T-helper 2 cell (primary cell): ENCODE measurements at places on chromosomes 7 and 10.
A peak's percentile ranks its signal among the peaks of the same experiment; 100 is the strongest.

GRCh38 chr10:3684891-3685290 lies 100.1 kb downstream of the KLF6 start:
- no peak for DNase-seq

DNA sequence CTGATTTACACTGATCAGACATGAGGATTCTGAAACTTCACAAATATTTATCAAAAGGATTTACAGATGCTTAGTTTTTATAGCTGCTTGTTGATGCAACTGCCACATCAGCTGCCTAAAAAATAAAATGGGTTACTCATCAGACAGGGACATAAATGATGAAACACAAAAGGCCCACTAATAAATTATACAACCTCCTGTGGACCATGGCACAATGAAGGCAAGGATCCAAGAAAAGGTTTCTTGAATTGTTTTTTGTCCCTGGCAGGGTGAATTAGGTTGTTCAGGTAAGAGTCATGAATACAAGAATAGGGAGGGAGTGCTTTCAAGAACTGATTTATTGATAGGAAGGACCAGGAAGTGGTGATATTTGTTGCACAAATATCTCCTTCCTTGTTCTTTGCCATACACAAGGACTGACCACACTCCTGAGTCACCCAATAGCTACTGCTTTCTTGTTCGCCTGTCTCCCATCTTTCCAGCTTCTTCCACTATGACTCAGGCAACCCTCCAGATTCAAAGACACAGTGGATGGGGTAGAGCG lies 234.5 kb downstream of the AHR start:
- no peak for DNase-seq

- DNase-seq, result no peak
Measured at GRCh38 chr7:116552602-116553001, 27.8 kb downstream of the CAV1 start.

DNA sequence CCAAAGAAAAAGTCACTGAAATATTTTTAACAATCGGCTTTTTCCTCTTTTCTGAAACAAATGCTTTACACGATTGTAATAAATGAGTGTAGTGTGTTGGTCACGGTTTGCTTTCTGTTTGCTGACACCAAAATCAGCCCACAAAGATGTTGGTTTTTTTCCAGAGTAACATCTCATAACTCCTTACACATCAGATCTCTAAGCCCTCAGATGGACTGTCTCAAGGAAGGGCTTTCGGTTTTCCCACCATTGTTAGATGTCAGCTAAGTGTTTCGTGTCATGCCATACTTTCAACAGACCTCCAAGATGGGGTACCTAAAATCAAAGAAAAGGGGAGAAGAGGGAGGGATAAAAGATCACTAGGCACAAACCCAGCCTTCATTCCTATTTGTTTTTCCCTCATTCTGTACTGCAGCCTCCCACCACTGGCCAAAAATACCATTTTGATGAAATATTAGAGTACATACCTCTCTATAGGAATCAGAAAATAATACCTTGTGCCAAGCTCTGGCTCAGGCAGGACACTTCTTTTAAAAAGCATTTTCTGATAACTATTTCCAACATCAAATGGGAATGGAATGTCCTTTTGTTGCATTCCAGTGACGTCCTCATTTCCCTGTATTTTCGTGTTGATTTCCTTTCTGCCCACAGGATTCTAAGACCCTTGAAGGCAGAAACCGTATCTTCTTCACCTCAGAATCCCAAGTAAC lies 159.1 kb downstream of the DGKI start:
- no peak for DNase-seq

DNA sequence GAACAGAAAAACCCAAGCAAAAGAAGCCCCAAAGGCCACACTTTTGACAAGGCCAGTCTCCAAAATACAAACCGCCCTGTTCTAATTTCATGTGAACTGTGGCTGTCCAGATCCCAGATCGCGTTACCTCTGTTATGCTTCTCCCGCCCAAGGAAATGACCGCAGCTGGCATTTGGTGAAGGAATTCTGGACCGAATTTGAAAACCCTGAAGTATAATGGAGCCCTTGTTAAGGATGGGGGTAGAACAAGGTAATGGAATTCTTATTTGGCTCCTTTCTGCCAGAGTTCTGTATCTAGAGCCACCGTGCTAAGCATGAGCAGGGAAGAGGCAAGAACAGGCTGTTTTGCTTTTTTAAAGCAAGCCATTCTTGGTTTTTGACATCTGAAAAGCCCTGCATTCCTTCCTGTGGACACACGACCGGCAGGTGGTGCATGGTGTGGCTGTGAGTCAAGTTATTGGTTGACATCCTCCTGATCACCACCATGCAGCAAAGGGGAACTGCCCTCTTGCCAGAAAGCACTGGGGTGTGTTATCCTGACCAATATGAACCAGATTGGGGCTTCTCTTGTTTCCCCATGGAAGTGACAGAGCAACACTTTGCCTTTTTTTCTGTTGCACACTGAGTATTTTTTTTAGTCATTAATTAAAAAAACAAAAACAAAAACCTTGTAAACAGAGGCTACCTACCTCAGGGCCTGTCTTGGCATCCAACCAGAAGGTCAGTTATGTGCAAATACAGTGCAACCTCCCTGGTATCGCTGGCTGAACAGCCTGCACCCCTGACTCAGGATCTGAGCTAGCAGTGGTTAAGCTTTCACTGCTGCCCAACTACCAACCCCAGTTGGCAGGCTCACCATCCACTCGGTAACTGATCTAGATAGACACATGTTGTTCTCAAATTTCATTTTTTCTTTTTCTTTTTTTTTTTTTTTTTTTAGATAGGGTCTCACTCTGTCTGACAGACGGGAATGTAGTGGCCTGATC lies 14.2 kb downstream of the UCMA start:
- no peak for DNase-seq

DNA sequence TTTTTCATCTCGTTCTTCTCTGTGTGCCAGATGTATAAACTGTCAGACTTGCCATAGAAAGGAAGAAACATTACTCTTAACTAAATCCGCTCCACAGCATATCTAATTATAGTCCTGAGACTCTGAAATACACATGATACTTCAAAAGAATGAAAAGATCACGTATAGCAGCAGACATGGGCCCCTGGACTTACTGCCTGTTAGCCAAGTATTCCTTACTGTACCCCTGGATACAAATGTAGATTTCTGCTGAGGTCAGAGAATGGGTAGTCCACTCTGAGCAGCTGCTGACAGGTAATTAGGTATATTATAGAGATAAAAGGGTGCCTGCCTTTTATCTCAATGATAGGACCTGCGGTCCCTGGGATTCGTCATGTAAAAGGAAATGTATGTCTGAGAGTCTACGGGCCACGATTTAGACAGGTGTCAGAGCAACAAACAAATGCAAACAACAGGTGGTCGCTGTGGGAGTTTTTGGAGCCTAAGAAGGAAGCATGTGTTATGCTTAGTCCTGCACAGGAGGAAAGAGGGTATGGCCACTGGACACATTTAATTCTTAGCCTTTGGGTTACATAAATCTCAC lies 69.4 kb downstream of the VOPP1 start:
- no peak for DNase-seq

GRCh38 chr10:34776090-34776690 lies 38.9 kb downstream of the PARD3 start:
- no peak for DNase-seq

GRCh38 chr10:129945064-129945463 lies 19.0 kb downstream of the EBF3 start:
- no peak for DNase-seq

GRCh38 chr7:1055491-1055955 lies 11.2 kb downstream of the GPR146 start:
- no peak for DNase-seq

DNA sequence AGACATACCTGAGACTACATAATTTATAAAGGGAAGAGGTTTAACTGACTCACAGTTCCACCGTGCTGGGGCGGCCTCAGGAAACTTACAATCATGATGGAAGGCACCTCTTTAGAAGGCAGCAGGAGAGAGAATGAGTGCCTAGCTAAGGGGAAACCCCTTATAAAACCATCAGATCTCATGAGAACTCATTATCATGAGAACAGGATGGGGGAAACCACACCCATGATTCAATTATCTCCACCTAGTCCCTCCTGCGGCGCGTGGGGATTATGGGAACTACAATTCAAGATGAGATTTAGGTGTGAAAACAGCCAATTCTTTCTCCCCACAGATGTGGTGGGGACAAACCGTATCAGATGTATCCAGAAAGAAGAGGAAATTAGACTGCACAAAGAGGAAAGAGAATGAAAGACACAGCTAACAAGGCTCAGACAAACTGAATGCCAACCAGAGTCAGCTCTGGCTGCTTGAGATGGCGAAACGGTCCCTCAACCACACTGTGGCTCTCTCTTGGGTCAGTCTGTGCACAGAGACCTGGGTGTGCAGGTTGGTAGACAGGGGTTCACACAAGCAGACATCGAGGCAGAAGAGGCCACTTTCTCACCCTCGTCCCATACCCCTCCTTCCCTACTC lies 375.6 kb downstream of the SFMBT2 start:
- peak; percentile 10 for DNase-seq

- no peak for DNase-seq
Measured at GRCh38 chr10:78865538-78865875, 203.3 kb upstream of the ZMIZ1 start.

GRCh38 chr10:101258179-101258885 lies 29.1 kb upstream of the LBX1 start:
- no peak for DNase-seq

- DNase-seq, result peak; percentile 65
Measured at GRCh38 chr7:23546897-23547572, 15.3 kb upstream of the TRA2A start.

- DNase-seq, result no peak
Measured at GRCh38 chr7:67858931-67859330, 862.3 kb downstream of the TYW1 start.

- DNase-seq, result no peak
Measured at GRCh38 chr10:113409175-113409574, 143.7 kb upstream of the HABP2 start.

DNA sequence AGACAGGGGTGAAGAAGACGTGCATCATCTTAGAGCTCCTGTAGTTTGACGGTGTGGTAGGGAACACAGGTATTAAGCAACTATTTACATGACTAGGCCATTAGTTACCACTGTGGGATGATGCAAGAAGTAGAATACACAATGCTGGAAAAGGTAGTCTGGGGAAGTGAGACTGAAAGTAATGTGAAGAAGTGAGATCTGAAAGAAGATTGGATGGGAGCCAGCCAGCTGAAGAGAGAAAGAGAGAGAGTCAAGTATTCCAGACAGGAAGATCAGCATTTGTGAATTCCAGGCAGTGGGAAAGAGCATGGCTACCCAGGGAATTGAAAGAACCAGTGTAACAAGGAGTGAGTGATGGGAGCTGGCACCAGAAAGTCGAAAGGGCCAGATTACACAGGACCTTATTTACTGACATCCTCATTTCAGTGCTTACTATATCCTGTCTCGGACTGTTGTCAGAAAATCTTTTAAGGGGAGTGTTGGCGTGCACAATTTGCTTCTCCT lies 4.0 kb upstream of the CFAP58 start:
- no peak for DNase-seq

DNA sequence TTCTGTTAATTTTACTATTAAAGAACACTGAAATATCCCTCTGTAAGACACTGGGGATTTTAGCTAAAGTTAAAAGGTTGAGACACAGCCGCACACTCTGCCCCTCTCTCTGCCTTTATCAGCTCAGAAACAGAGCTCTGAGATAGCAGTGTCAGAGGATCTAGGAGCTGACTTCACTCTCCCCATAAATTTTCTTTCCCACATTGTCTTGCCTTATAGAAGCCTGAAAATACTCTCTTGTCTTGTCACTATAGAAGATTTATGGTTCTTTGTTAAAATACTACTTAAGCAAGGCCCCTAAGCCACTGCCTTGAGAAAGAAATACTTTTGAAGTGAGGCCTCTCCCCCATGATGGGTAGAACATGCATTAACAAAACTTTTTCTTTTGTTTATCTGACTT lies 105.7 kb upstream of the C10orf90 start:
- no peak for DNase-seq
